ENCODE measurements at places on chromosomes 7 and 10. TPM values are rescaled to one million over a fixed set of nuclear protein-coding genes. Genes with fewer than 3 reads are reported as not detected.

SEPHS1 gene
- 50.5 TPM for total RNA-seq

ZNF488 gene
- total RNA-seq: not detected

ODAD2 gene
- total RNA-seq: not detected

MLXIPL gene
- 38.6 TPM for total RNA-seq

Data from subcutaneous adipose tissue (tissue), 4 donors.